CD4-positive, alpha-beta T cell treated with Interleukin-21 for 1 hour (primary cell): ENCODE measurements at places on chromosomes 6 and 20.

GRCh38 chr20:10501402-10501801 lies 66.3 kb downstream of the SLX4IP start:
- DNase-seq, result peak; percentile 25

GRCh38 chr6:3808759-3809514 lies 40.2 kb upstream of the FAM50B start:
- DNase-seq, result no peak

GRCh38 chr6:484086-484745 lies 92.7 kb downstream of the IRF4 start:
- DNase-seq, result no peak

DNA sequence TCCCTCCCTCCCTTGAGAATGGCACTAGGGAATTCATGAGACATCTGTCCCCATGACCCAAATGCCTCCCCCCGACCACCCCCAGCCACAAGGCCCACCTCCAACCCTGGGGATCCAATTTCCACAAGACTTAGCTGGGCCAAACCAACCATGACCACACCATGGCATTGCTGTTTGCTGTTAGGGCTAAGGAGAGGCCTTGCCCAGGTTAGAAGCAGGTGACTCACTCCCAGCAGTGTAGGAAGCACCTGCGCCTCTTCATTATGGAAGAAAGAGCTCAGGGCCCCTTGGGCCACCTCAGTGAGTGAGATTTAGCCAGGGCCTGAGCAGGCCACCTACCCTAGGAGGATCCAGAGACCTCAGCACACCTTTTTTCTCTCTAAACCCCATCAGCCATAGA lies 337.9 kb downstream of the TAF4 start:
- DNase-seq, result no peak

DNA sequence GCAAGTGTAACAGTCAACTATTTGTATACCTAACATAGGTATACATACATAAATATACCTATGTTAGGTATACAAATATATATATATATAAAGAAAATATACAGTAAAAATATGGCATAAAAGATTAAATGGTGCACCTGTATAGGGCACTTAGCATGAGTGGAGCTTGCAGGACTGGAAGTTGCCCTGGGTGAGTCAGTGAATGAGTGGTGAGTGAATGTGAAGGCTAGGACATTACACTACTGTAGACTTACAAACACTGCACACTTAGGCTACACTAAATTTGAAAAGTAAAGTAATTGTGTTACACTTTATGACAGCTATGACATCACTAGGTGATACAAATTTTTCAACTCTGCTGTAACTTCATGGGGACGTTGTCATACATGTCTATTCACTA lies 65.6 kb downstream of the CDC5L start:
- DNase-seq, result no peak

GRCh38 chr6:21468461-21468860 lies 125.1 kb upstream of the SOX4 start:
- no peak for DNase-seq

- no peak for DNase-seq
Observed at GRCh38 chr6:32239462-32239861, 15.6 kb upstream of the NOTCH4 start.

DNA sequence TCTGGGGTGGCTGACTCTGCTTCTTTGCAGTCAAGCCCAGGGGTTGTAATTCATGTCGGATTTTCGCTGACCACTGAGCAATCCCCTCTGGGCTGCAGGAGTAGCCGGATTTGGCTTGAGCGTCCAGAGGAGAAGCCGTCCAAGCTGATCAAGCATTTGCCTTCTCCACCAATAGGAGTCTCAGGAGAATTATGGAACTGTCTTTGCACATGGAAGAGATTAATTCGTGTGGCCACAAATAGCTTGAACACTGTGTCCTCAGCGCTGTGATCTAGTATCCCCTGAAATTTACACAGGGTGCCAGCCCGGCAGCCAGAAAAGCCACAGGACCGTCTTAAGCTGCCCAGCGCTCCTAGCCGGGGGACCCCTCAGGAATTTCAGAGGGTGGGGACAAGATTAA lies 37.1 kb downstream of the EYA2 start:
- DNase-seq, result no peak

DNA sequence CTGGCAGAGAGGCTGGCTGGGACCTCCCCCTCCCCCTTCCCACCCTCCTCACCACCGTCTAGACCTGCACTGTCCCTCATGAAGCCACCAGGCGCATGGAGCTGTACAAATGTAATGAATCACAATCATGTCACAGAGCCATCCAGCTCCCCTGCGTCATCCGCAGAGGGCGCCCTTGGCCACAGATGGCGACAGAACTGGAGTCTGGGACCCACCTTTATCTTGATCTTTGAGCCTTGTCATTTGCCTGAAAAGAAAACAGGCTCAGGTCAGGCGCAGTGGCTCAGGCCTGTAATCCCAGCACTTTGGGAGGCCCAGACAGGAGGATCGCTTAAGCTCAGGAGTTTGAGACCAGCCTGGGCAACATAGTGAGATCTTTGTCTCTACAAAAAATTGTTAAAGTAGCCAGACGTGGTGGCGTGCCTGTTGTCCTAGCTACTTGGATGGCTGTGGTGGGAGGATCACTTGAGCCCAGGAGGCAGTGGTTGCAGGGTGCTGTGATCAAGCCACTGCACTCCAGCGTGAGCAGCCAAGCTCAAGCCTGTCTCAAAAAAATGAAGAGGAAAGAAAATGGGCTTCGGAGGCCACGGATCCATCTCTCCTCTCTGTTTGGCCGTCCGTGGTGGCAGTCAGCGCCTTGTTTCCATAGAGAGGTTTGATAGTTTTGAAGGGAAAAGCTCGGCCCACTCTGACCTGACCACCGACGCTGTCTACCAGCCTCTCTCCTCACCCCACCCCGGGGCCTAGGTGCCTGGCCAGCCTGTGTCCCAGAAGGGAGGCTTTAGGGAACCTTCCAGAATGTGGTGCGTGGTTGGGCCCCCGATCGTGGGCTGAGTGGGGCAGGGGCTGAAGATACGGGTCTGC lies 6.2 kb downstream of the COL9A3 start:
- peak; percentile 40 for DNase-seq

DNA sequence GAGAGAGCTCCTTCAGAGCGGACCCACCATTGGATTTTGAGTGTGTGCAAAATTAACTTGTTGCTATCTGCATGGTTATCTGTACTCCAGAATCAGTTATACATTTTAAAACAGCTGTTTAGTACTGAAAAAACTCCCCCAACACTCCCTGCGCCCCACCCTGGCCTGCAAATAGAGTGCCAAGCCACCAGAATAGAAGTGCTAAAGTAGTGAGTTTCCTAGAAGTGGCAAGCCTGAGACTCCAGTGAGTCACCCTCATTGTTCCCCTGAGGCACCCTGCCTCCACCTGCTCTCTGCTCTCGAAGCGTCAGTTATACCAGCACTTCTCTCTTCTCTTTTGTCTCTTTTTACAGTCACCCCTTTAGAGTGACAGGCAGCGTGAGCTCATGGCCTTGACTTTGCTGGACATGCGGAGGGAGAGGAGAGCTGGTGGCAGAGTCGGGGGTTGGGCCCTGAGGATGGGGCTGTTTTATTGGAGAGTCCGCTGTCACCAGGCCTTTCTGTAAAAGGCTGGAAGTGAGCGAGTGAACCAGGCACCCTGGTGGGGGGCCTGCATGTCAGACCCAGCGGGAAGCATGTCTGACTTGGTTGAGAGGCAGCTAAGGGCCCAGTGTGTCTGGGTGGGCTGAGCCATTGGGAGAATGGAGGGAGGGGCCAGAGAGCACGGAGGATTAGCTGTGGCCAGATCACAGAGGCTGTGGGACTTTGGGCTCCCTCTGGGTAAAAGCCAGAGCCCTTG lies 10.4 kb downstream of the IGF2R start:
- DNase-seq, result peak; percentile 68

DNA sequence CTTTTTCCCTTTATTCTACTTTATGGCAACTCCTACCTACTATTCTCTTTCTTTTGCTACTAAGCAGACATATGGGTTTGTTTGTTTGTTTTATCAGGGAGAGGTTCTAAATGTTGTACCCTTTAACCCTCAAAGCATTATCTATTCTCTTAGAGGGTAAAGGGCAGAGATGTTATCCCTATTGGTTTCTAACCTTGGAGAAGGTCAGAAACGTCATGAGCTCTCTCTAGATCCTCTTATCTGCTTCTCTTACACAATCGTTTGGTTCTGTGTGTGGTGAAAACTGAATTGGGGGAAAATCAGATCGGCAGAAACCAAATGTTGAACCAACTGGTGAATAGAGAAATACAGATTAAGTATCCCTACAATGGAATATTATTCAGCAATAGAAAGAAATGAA lies 6.4 kb upstream of the MPC1 start:
- DNase-seq, result no peak

DNA sequence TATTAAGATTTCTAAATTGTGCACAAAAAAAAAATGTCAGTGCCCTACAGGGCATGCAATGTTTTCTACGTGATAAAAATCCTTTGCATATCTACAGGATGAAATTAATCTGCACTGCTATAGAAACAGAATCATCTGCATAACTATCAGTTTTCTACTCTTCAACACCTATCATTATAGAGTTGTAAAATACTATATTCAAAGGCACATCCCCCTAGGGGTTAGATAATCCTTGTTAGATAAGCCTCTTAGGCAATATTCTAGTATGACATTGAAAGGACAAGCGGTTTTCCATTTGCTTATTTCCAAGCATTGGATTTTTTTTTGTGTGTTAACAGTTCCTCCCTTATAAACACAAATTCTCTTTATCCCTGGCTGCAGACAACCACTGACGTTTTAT lies 98.7 kb upstream of the LAMA2 start:
- no peak for DNase-seq

DNA sequence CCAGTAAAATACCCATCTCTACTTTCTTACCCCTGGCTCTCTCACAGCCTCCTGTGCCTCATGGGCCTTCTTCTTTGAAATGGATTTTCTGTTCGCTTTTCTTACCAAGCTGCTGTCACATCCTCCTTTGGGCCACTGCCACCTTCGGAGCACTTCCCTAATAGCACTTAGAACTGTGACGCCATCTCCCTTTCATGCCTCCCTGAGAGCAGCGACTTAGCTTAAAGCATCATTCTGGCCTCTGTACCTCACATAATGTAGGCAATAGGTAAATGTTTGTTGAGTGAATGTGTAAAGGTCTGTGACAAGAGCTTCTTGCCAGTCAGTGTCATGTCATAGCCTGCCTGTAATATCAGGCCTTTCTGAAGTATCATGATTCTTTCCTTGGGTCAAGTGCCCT lies 78.8 kb downstream of the ADGRG6 start:
- DNase-seq, result no peak

DNA sequence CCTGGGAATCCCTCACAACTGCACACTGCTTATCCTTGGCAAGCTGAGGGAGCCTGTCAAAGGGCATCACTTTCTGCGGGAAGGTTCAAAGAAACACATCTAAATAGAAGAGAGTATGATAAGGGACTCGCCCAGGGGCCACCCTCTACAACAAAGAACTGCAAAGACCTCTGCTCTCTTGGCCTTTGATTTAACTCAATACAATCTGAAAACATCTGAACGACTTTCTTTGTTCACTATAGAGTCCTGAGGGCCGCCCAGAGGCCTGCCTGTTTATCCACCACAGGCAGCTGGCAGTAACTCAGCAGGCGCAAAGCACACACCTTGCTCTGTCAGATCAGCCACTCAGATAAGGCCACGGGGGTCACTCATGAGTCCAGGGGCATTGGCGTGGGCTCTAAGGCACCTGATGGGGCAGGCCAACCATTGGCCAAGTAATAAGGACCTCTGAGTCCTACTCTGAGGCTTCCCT lies 139.3 kb downstream of the UNC5CL start:
- DNase-seq, result no peak

DNA sequence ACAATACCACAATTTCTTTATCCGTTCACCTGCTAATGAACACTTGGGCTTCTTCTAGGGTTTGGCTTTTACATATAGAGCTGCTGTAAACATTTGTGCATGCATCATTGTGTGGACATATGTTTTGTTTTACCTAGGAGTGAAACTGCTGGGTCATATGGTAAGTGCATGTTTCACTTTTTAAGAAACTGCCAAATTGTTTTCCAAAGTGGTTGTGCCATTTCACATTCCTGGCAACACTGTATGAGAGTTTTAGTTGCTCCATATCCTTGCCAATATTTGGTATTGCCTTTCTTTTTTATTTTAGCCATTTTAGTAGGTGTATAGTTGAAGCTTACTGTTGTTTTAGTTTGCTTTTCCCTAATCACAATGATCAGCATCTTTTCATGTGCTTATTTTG lies 14.1 kb upstream of the RPN2 start:
- no peak for DNase-seq

DNA sequence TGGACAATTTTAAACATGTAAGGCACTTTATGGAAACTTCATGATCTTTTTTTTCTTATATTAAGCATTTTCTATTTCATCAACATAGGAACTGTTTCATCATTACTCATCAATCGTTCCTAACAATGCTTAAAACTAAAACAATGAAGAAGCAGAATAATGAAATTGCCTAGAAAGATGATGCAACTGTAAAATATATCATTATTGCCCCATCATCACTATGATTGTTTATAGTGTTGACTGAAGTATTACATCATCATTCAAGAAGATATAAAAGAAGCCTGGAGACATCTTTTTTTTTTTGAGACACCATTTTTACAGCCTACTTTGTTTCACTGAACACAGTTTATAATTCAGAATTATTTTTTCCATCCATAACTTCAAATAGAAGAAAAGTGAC lies 147.2 kb downstream of the TRDN start:
- no peak for DNase-seq

- DNase-seq, result no peak
Observed at GRCh38 chr6:112434896-112435435, 87.8 kb downstream of the RFPL4B start.

DNA sequence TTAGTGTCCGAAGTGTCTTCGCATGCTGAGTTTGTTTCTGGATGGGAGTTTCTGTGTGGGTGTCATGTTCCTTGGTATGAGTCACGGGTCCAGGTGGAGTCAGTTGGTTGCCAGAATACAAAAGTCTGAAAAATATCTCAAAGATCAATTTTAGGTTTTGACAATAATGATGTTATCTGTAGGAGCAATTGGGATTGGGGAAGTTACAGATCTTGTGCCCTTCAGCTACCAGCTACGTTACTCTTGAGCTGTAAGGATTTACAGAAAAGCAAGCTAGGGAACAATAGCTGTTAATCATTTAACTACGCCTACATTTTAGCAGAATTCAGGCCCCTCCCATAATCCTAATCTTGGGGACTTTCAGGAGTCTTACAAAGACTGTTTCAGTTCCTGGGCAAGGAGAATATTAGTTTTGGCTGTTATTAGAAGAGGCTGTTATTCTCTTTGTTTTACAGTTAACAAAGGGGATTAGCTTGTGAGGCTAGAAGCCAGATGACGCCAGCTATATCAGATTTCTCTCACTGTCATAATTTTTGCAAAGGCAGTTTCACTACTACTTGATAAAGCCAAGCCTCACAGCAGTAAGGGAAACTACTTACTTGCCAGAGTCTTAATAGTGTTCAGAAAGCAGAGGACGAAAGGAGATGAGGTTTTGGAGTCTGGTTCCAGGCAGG lies 15.4 kb upstream of the SLC22A16 start:
- DNase-seq, result no peak

DNA sequence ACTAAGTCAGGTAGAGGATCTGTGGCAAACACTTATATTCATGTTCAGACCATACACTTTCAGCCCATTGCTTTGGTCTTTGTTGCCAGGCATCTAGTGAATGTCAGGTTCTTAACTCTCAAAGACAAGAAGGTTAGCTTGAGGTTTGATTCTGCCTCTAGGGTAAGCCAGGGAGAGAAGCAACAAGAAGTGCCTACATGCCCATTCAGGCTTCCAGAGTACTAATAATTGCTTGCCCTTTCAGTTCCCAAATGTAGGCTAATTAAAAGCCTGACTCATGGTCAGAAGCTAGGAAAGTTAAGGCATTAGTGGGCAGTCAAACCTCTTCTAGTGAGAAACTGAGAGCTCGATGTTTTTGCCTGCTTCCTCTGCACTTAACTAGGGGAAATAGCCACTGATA lies 492.4 kb downstream of the PKHD1 start:
- DNase-seq, result no peak
